ENCODE measurements at places on chromosomes 3 and 15.

GRCh38 chr15:74955796-74956647, 550 bp downstream of the RPP25 start:
- DNase-seq: peak; percentile 58

GRCh38 chr15:67019884-67020520, 45.4 kb upstream of the SMAD3 start:
- DNase-seq: no peak

DNA sequence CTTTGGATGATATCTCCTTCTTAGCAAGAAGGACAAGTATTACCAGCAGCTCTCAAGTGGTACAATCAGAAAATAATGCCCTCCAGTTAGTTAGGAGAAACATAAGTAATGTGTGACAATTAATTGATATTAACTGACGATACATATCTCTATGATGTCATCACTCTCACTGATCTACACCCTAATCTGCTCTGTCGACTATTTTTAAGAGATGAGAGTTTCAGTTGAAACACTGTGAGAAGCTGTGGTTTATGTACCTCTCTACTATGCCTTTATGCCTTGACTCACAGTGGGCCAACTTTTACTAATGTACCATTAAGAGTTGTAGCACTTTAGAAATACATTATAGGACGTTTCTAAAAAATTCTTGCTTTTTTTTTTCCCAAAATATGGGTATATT, 8.6 kb downstream of the CEP152 start:
- no peak for DNase-seq

DNA sequence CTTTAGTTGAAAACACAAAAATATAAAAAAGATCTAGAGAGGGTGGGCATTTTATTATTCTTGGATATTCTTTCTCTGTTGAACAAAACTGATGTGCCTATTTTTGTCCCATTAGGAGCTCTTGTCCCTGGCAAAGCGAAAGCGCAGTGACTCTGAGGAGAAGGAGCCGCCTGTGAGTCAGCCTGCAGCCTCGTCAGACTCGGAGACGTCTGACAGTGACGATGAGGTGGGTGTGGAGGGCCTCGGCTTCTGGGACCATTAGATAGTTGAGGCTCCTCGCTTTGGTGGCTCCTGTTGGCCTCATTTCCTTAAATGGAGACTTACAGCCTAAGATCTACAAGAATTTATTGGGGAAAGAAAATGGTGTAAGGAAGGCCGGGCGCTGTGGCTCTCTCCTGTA, 21.3 kb downstream of the RTF1 start:
- DNase-seq: no peak

DNA sequence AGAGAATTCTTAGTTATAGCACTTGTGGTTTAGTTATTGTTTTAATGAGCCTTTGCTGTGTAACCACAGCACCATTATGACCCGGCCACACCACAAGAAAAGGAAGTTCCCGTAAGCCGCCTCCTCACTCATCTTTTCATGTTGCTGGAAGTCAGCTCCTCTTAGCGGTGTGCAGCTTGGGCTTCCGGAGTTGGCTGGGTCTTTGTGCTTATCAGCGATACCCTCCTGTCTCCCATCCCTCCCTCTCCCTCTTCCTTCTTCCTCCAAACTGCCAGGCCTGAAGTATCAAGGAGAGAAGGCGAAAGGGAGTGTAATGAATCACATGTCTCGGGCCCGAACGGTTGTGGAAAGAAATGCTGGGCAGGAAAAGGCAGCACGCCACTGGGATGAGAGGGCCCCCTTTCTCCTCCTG, 353.5 kb downstream of the MCTP2 start:
- peak; percentile 35 for DNase-seq

- DNase-seq: peak; percentile 57
These were observed 9.0 kb upstream of the CD47 start for GRCh38 chr3:108099679-108100428.

GRCh38 chr15:72861354-72861910, 77.9 kb upstream of the ADPGK start:
- DNase-seq: no peak

GRCh38 chr15:81054236-81054635, 53.5 kb downstream of the TLNRD1 start:
- DNase-seq: no peak

GRCh38 chr3:122233101-122233952, 49.9 kb downstream of the CASR start:
- peak; percentile 44 for DNase-seq

DNA sequence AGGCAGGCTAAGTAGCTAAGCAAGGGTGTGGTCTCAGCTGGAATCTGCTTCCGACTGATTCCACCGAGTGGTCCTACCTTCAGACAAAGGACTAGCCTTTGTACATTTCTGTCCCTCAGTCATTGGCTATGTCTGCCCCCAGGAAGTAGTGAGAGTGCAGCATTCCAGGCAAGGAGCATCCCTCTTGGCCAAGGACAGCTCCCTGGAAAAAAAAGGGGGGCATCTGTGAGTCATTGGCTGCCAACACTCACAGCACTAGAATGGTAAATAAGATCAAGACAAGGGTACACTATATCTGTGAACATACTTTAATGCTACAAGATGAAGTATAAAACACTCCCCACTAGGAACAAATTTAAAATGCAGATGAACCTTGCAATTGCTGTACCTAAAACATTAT, 66.8 kb downstream of the STAC start:
- DNase-seq: no peak

- no peak for DNase-seq
These were observed 86.0 kb downstream of the ECT2 start for GRCh38 chr3:172836390-172836997.

DNA sequence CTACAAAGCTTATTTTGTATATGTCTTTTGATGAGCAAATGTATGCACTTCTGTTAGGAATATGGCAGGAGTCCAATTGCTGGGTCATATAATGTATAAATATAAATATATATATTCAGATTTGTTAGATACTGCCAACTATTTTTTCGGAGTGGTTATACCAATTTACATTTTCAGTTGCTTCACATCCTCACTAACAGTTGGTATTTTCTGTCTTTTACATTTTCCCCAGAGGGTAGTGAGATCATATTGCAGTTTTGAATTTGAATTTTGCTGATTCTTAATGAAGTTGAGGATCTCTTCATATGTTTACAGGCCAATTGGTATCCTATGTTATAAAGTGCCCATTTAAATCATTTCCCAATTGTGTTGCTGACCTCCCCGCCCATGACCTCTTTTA, 139.0 kb upstream of the KCNMB2 start:
- DNase-seq: no peak

DNA sequence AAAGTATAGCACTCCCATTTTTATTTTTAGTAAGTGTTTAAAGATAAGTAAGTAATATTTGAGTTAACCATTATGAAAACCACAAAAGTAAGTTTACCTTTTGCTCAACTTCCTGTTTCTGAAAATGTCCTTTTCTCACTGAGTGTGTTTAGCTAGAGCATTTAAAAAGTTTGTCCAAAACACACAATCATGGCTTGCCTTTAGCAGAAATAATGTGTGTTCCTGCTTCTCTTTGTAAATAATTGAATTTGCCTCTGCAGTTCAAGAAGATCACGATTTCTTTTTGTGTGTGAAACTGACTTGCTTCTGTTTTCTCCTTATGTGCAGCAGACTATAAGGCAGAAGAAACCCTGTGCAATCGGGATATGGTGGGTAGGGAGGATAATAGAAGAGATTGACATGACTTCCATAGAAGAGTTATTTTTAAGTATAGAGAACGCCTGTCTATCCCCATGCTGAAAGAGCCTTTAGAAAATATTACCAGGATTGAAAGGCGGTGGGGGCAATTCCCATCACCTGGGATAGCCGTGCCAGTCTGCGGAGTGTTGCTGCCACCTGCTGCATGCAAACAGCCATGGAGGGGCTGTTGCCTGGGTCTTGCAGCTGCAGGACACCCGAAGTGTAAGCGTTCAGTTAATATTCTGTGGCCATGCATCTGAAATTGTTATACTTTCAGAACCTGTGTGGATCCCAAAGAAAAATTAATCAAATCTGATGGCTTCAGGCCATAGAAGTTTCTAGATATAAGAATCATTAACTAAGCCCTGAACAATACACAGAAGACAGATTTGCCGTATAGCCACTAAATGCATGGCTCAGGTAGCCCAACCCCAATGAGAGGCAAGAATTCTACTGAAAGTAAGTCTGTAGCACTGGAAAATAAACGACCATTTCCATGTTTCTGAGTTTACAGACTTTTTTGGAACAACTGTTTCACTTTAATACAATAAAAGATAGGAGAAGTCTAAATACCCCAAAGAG, 2.4 kb upstream of the CD96 start:
- peak; percentile 69 for DNase-seq

- no peak for DNase-seq
These were observed 10.1 kb upstream of the CCDC80 start for GRCh38 chr3:112651071-112651470.

DNA sequence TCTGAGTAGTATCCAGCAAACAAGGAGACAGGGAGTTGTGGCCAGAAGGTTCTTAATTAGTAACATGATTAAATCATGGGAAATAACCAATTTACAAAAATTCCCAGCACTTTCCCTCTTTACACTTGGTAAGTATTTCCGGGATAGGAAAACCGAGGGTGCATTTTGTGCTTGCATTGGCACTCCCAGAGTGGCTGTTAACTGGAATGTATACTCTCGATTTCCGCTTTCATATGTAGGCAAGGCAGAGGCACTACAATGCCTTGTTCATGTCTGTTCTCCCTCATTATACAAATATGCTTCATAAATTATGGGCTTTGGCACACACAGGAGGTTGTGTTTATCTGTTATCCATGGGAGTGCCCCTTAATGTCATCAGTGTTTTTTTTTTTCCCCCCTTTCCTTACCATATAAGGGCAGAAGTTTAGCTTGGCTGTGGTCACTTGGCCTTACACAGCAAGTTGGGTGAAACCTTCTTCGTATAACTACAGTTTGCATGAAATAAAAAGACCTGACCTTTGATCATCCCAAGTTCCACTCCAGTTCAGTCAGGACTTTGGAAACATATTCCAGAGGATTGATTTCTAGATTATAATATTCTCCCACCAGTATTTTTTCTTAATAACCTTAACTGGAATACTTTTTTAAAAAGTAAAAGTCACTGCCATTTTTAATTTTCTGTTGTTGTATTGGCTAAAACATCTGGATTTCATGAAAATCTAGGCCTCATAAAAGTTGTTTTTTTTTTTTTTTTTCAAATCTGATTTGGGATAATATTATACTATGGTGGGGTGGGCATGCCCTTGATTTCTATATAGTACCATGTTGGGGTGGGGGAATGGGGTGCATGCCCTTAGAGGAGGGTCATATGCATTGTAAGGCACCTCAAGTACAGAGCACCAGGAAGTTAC, 8.9 kb downstream of the TPM1 start:
- no peak for DNase-seq

DNA sequence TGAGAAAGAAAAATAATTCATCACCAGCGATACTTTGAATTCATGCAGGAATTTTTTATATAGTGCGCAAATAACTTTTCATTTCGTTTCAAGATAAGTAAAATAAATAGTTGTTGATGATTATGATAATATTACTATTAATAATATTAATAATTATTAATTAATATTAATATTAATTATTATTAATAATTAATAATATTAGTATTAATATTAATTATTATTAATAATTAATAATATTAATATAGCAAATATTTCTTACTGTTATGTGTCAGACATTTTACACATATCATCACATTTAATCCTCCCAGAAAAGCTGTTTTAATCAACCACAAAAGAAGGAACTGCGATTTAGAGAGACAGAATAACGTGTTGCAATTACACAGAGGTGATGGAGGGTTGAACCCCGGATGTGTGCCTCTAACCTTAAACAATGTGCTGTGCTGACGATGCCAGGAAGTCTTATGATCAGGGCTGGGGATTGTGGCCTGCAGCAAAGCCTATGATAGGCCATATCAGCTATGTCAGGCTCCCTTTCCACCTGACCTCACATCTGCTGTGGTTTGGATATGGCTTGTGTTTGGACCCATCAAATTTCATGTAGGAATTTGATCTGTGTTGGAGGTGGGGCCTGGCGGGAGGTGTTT, 263.5 kb upstream of the NR2F2 start:
- no peak for DNase-seq

GRCh38 chr3:187919048-187919447, 173.8 kb upstream of the BCL6 start:
- peak; percentile 57 for DNase-seq

GRCh38 chr3:23325466-23326065, 122.4 kb downstream of the UBE2E2 start:
- no peak for DNase-seq

DNA sequence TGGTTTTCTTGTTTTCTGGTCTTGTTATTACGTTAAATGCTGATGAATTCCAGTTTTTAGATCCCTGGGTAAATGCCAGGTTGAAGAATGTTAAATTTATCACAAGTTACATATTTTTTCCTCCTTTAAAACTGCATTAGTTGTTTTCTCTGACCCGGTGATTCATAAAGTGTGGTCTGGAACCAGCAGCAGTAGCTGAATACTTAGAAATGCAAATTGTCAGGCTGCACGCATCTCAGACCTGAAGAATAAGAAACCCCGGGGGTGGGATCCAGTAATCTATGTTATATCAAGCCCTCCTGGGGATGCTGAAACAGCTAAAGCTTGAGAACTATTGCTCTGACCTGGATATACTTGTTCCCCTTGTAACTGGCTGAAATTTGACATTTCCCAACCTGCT, 69.1 kb downstream of the PEX5L start:
- no peak for DNase-seq

GRCh38 chr3:16067837-16068471, 106.5 kb upstream of the GALNT15 start:
- no peak for DNase-seq

DNA sequence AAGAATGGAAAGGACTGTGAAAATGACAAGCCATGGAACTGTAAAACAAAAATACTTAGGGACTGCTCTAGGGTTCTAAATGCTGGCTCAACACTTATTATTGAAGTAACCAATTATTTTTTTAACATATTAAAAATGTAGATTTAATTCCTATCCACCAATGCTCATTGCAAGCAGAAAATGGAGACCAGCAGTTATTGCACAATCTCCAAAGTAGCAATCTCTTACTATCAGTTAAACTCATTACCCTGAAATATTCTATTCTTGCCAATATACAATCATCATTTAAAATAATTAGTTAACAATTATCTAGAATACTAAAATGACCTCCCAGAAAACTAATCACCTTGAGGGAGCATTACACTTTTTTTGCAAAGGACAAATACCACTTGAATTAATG, 499.8 kb downstream of the NAALADL2 start:
- DNase-seq: no peak

DNA sequence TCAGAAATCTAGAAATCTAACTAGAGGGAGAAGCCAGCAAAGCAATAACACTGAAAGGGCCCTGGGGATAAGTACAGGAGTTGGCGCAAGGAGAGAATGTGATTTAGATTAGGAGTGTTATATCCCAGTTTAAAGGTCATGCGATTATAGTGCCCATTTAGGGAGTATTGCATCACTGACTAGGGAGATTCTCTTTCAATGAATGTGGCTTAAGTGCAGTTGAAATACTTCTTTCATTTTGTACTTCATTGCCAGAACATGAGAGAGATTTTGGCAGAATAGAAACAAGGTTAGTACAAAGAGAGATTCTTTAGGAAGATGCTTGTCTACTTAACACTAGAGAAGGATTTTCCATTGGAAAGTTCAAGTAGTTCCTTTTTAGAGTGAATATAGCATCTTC, 13.9 kb downstream of the ROBO2 start:
- no peak for DNase-seq

Data from CD4-positive, alpha-beta T cell treated with Interleukin-4 for 1 hour (primary cell).